Activated naive CD8-positive, alpha-beta T cell treated with anti-CD3 and anti-CD28 coated beads, Interleukin-2, amount 10 ng/mL, durations not matched to agents 7 days and 5 days (primary cell): ENCODE measurements at places on chromosomes 6 and 20.

DNA sequence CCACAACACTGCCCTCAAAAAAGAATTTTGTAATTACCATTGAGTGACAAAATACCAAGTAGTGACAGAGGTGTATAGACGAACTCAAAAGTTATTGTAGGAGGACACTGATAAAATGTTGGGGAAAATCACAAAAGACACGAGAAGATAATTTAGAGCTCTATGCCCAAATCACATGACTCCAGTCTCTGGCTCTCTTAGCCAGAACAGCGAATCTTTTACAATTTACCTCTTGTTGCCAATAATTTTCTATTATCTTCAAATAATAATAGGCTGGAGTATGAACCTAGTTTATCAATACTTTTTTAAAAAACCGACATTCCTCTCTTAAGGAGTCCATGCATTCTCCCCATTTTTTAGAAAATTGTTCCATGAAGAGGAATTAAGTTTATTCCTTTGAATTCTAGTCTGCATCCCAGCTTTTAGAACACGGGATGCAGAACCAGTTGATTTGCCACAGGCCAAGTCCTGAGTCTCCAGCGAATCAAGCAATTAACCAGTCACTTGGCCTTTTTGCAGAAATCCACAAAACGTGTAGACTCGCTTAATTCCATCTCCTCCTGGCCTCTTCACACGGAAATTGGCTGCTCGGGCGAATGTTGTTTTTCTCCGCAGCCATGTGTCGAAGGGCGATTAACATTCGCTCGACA is 507 bp upstream of the RIPPLY2 start:
- DNase-seq, result no peak

- DNase-seq, result no peak
Observed at GRCh38 chr20:57060407-57061050, 205.9 kb downstream of the BMP7 start.

GRCh38 chr6:98576791-98577190 is 257.6 kb upstream of the POU3F2 start:
- no peak for DNase-seq

DNA sequence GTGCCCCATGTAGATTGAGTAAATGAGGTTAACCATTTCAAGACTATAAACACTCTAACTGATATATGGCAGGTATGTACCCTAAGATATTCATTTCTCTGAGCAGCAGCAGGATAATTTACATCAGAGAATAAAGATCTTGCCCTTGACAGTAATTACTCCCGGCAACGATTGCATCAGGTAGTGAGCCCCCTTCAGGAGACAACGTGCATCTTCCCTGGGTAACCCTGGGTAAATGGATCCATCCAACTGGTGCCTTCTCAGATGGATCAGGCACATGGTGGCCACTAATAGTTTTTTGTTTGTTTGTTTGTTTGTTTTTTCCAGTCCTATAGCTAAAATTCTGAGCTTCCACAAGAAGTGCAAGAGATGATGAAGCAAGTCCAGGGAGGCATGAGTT is 469.4 kb upstream of the SLC35B3 start:
- no peak for DNase-seq

GRCh38 chr6:94349227-94349626 is 929.9 kb upstream of the EPHA7 start:
- no peak for DNase-seq

DNA sequence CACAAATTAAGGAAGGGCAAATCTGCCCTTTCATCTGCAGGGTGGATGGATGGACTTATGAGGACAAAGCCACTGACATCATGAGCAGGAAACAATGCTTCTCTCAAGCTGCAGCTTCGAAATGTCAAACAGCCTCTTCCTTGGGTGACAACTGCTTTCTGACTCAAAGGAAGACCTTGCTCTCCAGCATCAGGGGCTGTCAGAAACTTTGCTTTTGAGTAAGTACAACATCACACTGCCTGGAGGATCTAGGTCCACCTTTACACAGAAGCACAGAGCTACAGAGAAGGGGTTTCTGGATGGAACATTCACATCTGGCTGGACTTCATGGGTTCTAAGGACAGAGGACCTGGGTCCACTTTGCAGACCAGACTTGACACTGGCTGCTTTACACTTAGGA is 5.9 kb downstream of the CST1 start:
- DNase-seq, result no peak

GRCh38 chr6:109420751-109421150 is 19.7 kb downstream of the PPIL6 start:
- DNase-seq, result no peak

- DNase-seq, result no peak
Observed at GRCh38 chr6:34664256-34664971, 32.2 kb downstream of the ILRUN start.
